ENCODE measurements at places on chromosomes 11 and 22.

DNA sequence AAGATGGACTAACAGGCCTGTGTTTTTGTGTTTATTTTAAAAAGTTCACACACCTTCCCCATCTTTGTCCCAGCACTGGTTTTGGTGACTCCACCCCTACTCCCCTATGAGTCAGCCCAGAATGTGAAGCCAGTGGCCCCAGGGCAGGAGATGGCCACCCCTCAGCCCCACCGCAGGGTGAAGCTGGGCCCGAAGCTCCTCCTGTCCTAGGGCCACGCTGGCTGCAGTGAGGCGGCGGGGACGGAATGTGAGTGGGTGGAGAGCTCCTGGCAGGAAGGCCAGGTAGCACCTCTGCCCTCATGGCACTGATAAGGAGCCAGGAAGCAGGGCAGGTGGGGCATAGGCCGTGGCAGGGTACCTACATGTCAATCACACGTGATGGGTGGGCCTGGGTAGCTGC, 39.9 kb downstream of the SGSM3 start:
- DNase-seq: no peak

GRCh38 chr22:33787645-33788456, 132.4 kb downstream of the LARGE1 start:
- DNase-seq: no peak

DNA sequence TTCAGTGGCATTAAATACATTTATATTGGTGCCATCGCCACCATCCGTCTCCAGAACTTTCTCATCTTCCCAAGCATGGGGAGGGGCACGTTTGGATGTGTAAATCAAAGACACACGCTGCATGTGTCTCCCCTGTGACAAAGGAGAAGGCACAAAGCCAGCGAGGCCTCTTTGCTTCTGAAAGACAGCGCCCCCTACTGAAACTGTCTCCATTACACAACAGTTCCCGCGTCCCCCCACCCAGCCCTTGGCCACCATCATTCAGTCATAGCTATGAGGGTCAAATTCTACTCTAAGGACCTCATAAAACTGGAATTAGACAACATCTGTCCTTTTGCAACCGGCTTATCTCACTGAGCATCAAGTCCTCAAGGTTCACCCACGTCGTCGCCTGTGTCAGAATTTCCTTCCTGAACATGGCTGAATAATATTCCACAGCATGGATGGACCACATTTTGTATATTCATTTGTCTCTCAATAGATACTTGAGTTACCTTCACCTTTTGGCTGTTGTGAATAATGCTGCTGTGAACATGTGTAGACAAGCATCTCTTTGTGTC, 64.8 kb downstream of the IGF2 start:
- no peak for DNase-seq

GRCh38 chr11:127049486-127049885, 48.9 kb upstream of the KIRREL3 start:
- no peak for DNase-seq

DNA sequence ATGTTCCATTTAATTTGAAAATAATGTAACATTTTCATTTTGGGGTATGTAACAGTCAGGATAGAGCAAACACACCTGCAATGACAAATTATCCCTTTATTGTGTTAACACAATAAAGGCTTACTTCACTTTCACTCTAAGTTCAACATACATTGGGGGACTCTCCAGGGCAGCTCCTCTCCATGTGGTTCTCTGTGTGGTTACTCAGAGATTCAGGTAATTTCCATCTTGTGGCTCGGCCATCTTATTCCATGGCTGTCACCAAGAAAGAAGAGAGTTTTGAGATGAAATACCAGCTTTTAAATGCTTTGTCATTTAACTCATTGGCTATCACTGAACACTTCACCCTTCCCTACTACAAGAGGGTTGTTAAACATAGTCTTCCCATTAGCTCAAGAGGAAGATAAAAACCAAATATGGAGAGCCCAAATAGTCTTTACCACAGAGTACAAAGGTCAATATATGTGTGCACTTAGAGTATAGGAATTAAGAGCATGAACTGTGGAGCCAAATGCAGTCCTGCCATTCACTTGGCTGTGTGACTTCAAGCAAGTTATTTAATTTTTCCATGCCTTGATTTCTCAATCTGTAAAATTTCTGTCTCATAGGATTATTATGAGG, 10.6 kb upstream of the TPH1 start:
- no peak for DNase-seq

DNA sequence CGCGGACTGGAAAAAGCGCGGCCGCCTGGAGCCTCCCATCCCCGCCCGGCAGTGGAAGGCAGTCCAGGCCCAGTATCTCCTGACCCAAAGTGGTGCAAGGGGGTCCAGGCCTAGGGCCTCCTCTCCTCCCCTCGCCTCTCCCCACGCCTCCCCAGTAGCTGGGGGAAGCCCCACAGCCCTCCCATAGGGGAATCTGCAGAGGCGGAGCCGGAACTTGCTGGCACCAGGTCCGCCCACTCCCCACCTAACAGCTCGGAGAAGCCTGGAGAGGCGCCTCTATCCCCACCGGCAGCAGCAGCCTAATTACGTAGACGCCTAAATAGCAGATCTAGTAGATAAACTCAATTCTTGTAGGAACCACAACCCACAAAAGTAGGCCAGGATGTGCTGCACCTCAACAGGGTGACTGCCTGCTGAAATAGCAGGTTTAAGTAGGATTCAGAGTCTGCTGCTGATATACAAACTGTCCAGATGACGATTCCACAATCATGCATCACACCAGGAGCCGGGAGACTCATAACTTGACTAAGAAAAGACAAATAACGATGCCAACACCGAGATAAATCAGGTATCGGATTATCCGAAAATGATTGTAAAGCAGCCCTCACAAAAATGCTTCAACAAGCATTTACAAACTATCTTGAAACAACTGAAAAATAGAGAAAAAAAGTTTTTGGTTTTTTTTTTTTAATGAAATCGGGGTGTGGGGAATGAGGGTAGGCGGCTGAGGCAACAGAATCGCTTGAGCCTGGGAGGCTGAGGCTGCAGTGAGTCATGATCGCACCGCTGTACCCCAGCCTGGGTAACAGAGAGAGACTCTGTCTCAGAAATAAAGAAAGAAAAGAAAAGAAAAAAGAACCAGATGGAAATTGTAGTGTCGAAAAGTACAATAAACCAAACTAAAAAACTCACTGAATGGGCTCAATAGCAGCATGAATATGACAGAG, 11.4 kb upstream of the BRD1 start:
- peak; percentile 77 for DNase-seq

- DNase-seq: no peak
Measured at GRCh38 chr11:48161951-48162884, 54.4 kb upstream of the OR4B1 start.

- DNase-seq: no peak
Measured at GRCh38 chr11:110850846-110851245, 138.6 kb upstream of the ARHGAP20 start.

DNA sequence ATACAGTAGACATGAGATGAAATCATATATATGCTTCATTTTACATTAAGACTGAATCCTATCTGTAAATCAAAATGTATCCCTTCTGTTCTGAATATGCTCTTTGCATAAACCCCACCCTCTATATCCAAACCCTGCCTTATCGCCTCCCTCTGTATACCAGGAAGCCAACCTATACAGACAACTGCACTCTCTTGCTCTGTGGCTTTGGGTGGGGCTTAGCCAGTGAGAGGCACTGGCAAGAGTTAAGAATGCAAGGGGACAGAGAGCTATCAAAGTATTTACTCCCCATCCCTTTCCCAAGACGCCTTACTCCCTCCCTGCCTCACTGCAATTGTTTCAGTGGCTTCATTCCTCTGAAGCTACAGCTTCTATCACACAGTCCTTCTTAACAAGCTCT, 309.8 kb downstream of the TTC28 start:
- DNase-seq: no peak

GRCh38 chr11:126359431-126360048, 4.1 kb downstream of the ST3GAL4 start:
- DNase-seq: no peak

GRCh38 chr11:131811383-131811782, 441.0 kb downstream of the NTM start:
- DNase-seq: no peak

DNA sequence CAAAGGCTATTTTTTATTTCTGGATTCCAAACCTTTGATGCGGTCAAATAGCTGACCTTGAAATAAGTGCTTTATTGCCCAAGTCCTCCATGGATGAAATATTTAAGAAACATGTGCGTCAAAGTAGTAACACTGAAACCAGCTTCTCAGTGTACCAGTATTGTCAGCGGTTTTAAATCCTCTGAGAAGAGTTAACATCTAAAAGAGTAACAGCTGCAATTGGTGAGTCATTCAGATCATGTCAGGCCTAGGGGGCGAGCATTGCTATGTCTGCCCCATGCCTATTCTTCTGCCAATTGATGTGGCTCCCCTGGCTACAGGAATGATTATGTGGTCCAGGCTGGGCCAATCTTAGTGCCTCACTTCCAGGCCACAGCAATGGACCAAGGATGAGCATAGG, 263.3 kb upstream of the SORL1-AS1 start:
- no peak for DNase-seq

DNA sequence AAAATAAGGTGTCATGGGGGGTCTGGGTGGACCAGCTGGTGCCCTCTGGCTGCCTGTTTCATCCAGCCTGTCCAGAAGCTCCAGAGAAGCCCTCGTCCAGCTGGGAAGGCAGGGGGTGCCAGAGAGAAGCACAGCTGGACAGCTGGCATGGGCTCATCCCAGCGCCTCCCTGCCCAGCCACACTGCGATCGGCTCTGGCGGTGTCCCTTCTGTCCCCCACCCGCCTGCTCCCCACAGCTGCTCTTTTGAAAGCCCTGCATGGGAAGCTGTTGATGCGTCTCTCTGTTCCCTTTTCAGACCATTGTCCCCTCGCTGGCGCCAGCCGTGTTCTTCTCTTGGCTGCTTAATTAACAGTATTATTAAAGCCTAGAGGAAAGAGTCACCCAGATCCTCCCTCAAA, 86.5 kb downstream of the MN1 start:
- DNase-seq: no peak

GRCh38 chr11:104120493-104121137, 43.3 kb downstream of the PDGFD start:
- no peak for DNase-seq

DNA sequence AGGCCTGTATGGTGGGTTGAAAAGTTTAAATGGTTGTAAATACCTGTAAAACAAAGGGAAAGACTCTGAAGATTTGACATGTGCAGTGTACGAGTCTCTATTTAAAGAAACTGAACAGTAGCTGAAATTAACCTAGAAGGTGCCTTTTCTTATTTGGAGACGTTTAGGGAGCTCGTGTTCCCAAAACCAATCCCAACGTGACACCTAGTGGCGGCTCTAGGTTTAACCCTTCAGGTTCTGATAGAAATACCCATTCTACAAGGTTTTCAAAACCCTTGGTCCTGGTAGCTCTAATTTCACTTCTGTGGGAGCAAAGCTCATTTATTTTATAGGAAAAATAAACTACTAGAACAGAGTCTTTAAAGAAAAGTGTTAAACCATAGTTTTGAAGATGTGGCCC, 258.3 kb downstream of the LRRC4C start:
- no peak for DNase-seq

All from activated T-helper 1 cell treated with anti-CD3 and anti-CD28 coated beads, Interleukin-2, amount 50 U/mL, for 16 hours (primary cell).